CD4-positive, alpha-beta T cell treated with Interleukin-17A for 4 hours (primary cell): ENCODE measurements at places on chromosomes 12 and 14.

- DNase-seq: no peak
Measured at GRCh38 chr14:20799892-20800544, 2.6 kb downstream of the RNASE1 start.

- DNase-seq: no peak
Measured at GRCh38 chr12:91057368-91058165, at the start of gene KERA. TSS of gene KERA (minus strand) at chr12:91058024. CDS start at chr12:91056281, 1,743 bp downstream.

GRCh38 chr14:92651106-92651757 lies 97.2 kb downstream of the LGMN start:
- peak; percentile 89 for DNase-seq

- no peak for DNase-seq
Measured at GRCh38 chr12:4742416-4742970, 22.3 kb downstream of the GALNT8 start.

- no peak for DNase-seq
Measured at GRCh38 chr12:92216092-92216491, 70.4 kb upstream of the BTG1 start.

- no peak for DNase-seq
Measured at GRCh38 chr12:117686911-117687377, 281.8 kb downstream of the KSR2 start.

DNA sequence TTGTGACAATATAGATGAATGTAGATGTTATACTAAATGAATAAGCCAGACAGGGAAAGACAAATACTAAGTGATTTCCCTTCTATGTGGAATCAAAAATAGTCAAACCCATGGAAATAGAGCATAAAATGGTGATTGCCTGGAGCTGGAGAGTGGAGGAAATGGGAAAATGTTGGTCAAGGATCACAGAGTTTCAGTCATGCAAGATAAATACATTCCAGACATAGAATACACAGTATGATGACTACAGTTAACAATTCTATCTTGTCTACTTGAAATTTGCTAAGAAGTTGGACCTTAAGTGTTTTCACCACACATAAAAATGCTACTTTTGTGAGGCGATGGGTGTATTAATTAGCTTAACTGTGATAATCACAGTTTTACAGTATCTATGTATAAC lies 1182.7 kb downstream of the AACS start:
- DNase-seq: no peak
